ENCODE measurements at places on chromosomes 3 and 15. TPM values are rescaled to one million over a fixed set of nuclear protein-coding genes. Genes with fewer than 3 reads are reported as not detected.
A peak's percentile ranks its signal among the peaks of the same experiment; 100 is the strongest.

Gene SKOR1
- total RNA-seq, result 0.12 TPM

Gene FAM162A
- total RNA-seq, result 84.7 TPM

Gene MUSTN1
- total RNA-seq, result not detected

Gene PLSCR5
- not detected for total RNA-seq

GRCh38 chr3:69696367-69696766 lies 42.9 kb upstream of the MITF start:
- peak; percentile 23 for DNase-seq

DNA sequence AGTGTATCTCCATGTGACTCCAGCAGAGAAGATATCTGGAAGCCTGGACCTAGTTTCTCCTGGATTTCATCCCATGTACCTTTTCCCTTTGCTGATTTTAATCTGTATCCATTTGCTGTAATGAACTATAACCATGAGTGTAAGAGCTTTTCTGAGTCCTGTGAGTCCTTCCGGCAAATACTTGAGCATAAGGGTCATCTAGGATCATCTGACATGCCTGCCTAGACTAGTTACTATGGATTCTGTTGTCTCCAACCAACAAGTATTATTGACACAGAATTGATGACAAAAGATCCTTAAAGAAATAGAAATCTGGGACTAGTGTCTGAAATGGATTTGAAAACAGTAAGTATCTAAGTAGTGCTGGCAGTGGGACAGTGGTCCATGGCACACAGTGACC lies 11.3 kb upstream of the UBE3A start:
- DNase-seq, result no peak

GRCh38 chr3:155609586-155609985 lies 135.3 kb downstream of the PLCH1 start:
- no peak for DNase-seq

Data from M059J (cell line).